Activated CD8-positive, alpha-beta memory T cell treated with anti-CD3 and anti-CD28 coated beads for 48 hours (primary cell): ENCODE measurements at places on chromosomes 11 and 22.

DNA sequence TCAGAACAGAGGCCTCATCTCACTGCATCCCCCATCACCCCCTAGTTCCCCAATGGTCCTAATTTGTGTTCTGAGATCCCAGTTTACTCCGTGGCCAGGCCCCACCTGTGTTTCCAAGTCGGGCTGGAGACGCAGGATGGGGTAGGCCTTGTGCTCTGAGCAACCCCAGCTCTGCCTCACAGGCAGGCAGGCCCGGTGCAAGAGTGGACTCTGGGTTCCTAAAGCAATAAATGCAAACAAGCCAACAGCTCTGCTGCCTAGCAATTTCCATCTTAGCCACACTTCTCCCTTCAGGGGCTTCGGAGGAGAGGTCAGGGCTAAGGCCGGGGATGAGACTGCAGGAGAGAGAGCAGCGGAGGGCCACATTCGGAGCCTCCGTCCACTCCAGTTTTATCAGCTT is 2.5 kb upstream of the EPS8L2 start:
- no peak for DNase-seq

- no peak for DNase-seq
Measured at GRCh38 chr22:48827904-48828555, 999.6 kb downstream of the BRD1 start.

- DNase-seq = no peak
Measured at GRCh38 chr11:24132471-24132870, 364.4 kb upstream of the LUZP2 start.

DNA sequence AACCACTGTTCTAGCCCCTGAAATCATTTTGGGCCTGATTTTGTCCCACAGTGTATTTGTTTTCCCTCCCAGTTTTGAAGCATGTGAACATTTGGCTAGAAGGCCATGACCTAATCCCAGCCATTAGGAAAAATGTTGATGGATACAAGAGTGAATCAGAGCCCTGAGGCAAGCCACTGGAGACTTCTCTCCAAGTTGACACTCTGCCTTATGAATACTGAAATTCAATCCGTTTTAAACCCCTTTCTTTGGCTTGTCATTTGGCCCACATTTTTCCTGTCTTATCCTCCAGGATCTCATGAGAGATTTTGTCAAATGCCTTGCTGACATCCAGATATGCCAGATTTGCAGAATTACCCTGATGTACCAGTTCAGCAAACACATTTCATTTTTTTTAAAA is 158.8 kb downstream of the FAT3 start:
- no peak for DNase-seq

GRCh38 chr11:120834686-120835210 is 189.2 kb upstream of the TBCEL start:
- no peak for DNase-seq

- no peak for DNase-seq
Measured at GRCh38 chr22:19097518-19097917, 24.7 kb downstream of the DGCR2 start.

GRCh38 chr11:133064152-133064877 is 468.0 kb downstream of the OPCML start:
- no peak for DNase-seq

GRCh38 chr22:22745225-22746060 is 101.0 kb downstream of the GGTLC2 start:
- DNase-seq = no peak
